ENCODE measurements at places on chromosomes 11 and 22.

DNA sequence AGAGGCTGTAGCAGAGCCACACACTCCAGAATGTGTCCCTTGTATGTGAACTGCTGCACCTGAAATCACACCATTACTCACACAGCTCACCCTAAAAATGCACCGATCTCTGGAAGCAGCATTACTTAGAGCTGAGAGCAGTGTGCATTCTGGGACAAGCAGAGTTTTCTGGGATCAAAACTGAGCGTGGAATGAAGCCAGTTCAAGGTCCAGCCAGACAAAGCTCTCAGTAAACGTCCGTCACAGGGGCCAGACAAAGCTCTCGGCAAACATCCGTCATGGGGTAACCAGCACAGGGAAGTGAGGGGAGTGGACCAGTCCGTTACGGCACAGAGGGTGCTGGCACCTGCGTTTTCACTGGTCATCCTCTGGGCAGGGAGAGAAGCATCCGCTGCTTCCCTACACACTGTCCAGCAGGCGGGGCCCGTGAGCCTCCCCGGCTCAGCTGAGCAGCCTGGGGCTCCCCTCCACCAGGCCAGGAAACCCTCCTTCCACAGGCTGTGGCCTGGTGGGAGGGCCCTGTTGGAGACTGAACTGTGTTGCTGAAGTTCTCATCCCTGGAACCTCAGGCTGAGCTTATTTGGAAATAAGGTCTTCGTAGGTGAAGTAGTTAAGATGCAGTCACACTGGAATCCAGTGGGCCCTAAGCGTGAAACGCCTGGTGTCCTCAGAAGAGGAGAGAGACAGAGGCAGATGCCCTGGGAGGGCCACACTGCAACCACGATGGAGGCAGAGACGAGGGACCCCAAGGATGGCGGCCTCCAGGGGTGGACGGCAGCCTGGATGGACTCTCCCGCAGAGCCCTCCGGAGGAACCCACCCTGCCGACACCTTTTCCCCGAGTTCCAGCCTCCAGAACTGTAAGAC, 883.9 kb downstream of the BRD1 start:
- H3K27ac ChIP-seq: no peak overlapping the region
- H3K36me3 ChIP-seq: no peaks in the 10 kb centered on the region
- H3K4me3 ChIP-seq: no peak overlapping the region
- DNase-seq: no peak
- H3K4me1 ChIP-seq: no peaks in the 10 kb centered on the region

DNA sequence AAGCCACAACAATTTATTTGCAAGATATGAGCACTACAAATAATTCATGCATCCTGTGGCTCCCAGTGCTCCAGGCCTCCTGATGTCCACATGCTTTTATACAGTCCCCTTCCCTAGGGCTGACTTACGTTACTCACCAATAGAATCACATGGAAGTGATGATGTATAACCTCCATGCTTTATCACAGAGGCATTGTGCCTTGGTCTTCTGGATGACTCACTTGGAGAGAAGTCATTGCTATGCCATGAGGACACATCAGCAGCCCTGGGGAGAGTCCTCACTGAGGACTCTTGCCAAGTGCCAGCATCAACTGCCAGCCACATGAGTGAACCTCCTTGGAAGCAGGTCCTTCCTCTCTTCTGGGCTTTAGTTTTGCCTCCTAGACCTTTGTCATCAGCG, 22.0 kb upstream of the IGSF9B start:
- H3K27ac ChIP-seq: no peak overlapping the region
- H3K36me3 ChIP-seq: no peaks in the 10 kb centered on the region
- H3K4me1 ChIP-seq: no peaks in the 10 kb centered on the region

GRCh38 chr22:44453441-44454112, 44.5 kb downstream of the RTL6 start:
- no peaks in the 10 kb centered on the region for H3K27me3 ChIP-seq
- H3K27ac ChIP-seq: no peak overlapping the region
- no peaks in the 10 kb centered on the region for H3K36me3 ChIP-seq
- no peaks in the 10 kb centered on the region for H3K4me1 ChIP-seq
- no peak overlapping the region for H3K4me3 ChIP-seq

- no peak overlapping the region for H3K27ac ChIP-seq
- H3K4me1 ChIP-seq: no peaks in the 10 kb centered on the region
- H3K4me3 ChIP-seq: no peak overlapping the region
- no peaks in the 10 kb centered on the region for H3K27me3 ChIP-seq
- no peaks in the 10 kb centered on the region for H3K36me3 ChIP-seq
Measured at GRCh38 chr11:46528445-46529094, 65.3 kb downstream of the AMBRA1 start.

DNA sequence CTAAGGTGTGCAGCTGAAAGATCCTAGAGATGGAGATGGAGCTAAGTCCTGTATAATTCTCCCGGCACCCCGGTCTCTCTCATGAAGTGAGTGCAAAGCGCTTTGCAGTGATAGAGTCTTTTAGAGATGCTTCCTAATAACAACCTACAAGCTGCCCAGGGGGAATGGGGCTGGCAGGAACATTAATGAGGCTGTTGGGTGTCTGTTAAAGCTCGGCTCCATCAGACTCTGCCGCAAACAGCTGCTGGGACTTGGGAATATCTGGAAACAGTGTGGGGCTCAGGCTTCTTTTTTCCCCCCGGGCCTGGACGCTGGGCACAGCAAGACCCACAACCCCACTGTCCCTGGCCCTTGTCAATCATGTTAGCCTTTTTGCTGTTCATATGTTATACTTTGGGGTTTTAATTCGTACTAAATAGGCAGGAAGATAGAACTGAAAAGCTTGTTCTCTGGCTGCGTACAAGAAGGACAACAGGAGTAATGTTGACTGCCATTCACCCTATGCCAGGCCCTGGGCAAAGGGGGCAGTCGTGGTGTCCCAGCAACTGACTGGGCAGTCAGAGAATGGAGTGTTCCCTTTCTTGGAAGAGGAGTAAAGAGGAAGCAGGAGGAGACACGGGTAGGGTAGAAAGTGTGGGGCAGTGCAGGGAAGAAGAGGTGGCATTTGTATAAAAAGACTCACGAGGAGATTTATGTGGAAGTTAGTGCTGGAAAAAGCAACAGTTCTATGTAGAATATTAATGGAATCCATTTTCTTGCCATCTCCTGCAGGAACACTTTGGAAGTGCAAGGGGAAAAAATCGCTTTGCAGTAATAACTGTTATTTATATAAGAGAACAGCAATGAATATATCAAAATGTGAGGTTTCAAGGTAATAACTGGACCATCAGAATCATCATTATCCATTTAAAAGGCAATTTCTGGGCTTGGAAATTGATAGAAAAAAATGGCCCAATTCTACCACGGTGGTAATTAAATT, 232.8 kb downstream of the GRIK4 start:
- no peak for DNase-seq
- H3K4me1 ChIP-seq: no peaks in the 10 kb centered on the region
- H3K27ac ChIP-seq: no peak overlapping the region
- H3K4me3 ChIP-seq: no peak overlapping the region

Data from uterus (tissue), 4 donors.